ENCODE measurements at places on chromosomes 5 and 9. TPM values are rescaled to one million over a fixed set of nuclear protein-coding genes. Genes with fewer than 3 reads are reported as not detected.

LMX1B gene
- total RNA-seq, result 1.2 TPM

- no peak for DNase-seq
Observed at GRCh38 chr5:89981878-89982773, 427.4 kb downstream of the CETN3 start.

- no peak for DNase-seq
Observed at GRCh38 chr5:8756498-8757084, 789.3 kb downstream of the SEMA5A start.

GMCL2 gene
- total RNA-seq, result not detected

- DNase-seq, result no peak
Observed at GRCh38 chr5:80895523-80895922, 64.6 kb upstream of the RASGRF2 start.

DNA sequence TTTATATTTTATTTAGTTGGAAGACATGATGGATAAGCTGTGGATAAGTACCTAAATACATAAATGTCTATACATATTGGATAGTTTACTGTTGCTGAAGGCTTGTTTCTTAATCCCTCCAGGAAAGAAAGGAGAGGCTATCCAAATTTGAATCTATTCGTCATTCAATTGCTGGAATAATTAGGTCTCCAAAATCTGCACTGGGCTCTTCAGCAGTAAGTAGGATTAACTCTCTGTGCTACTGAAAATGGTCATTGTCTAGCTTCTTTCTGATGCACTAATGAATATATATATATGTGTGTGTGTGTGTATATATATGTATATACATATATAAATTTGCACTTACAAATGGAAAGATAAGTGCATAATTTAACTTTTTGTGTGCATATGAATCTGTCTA is 198.3 kb downstream of the FER start:
- no peak for DNase-seq

DNA sequence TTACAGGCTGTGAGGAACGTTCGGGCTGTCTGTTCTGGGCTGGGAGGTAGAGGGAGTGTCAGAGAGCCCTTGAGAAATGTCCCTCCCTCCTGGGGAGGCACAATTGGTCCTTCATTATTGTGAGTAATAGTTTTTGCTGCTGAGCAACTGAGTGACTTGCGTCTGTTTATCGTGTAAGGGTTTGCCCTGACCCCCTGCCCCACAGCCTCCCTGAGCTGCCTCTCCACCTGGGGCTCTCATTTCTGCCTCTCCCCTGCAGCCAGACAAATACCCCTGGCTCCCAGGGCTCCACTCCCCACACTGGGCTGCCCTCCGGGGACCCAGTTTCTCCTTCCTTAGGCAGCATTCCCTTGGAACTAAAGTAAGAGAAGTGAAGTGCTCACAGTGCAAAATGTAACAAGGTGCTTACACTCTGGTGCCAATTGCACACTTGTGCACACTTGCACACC is 174.9 kb upstream of the MVB12B start:
- no peak for DNase-seq
